ENCODE measurements at places on chromosomes 2 and 18. TPM values are rescaled to one million over a fixed set of nuclear protein-coding genes. Genes with fewer than 3 reads are reported as not detected.

PLGLB2 gene
- total RNA-seq, result 1.6 TPM

BCS1L gene
- 26.5 TPM for total RNA-seq

MC4R gene
- 14.8 TPM for total RNA-seq

ECEL1 gene
- total RNA-seq, result 27.0 TPM

LYG1 gene
- total RNA-seq, result 0.46 TPM

EPB41L3 gene
- 114 TPM for total RNA-seq

TMEM178A gene
- 24.2 TPM for total RNA-seq

RTP5 gene
- 13.8 TPM for total RNA-seq
